ENCODE measurements at places on chromosomes 7 and 10.

- peak; percentile 1 for DNase-seq
Measured at GRCh38 chr10:110273474-110273873, 31.2 kb downstream of the SMNDC1 start.

- DNase-seq, result no peak
Measured at GRCh38 chr7:116717137-116717536, 45.1 kb downstream of the MET start.

- DNase-seq, result no peak
Measured at GRCh38 chr7:102875700-102876295, 37.0 kb upstream of the LRRC17 start.

- DNase-seq, result no peak
Measured at GRCh38 chr7:104431930-104432329, 103.5 kb downstream of the LHFPL3 start.

DNA sequence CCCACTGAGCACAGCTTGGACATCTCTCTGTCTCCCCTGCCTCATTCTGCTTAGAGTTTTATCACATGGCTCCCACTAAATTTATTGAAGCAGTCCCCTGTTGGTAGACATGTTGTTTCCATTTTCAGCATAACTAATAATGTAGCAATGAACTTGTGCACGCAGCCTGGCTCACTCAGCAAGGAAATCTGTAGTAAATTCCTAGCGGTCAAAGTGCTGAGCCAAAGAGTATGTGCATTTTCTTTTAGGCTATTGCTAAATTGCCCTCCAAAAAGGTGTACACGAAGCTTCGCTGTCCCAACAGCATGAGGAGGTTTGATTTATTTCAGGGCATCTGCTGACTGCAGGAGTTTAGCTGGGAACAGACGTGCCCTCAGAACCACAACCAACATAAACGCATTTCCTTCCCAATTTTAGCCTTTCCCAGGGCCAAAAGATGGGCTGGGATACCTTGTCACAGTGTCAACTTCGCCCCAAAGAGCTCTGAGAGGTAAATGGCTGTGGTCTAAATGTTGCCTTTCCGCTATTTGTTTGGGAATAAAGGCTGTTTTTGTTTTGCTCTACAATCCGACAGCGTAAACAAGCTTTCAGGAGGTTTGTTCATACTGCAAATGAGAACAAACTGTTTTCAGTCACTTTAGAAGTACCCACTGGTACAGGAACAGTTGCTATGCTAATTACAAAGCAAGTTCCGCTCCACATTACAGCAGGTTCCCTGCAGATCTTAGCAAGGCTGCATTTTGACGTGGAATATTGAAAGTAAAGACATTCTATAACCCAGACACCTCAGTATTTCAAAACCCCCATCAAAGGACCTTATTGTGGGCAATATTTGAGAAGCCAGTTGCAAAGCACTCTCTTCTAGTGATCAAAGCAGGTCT lies 16.8 kb downstream of the VSIR start:
- DNase-seq, result no peak

DNA sequence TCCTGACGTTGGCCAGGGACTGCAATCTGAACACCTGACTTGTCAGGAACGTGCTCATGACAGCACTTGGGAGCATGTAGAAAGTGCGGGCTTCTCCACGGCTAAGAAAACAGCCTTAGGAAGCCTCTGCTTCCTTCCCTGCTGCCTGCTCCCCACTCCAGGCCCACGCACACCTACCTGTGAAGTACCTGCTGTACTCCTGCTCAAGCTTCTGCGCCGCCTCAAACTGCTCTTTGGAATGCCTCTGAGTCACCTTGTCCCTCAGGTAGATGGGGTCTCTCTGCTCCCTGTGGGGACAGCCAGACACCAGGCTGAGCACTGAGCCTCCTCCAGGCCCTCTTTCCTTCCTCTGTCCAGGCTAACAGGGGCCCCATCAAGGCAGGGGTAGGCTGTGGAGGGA lies 132.7 kb downstream of the DLG5 start:
- no peak for DNase-seq

DNA sequence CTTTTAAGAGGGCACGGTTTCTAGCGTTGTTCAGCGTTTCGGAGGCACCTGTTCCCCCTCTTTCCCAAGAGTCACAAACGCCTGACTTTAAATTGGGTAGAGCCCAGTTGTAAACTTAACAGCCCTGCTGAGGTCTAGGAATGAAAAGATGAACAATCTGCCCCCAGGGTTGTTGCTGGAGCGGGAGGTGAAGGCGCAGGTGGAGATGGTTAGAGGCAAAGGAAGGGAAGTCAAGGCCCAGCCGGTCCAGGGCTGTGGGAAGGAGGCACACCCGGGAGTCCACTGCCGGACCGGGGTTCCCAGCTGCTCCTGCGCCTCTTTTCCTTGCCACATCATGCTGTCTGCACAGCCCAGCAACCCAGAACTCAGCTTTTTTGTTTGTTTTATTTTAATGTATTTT lies 770 bp downstream of the PRXL2A start:
- DNase-seq, result no peak

DNA sequence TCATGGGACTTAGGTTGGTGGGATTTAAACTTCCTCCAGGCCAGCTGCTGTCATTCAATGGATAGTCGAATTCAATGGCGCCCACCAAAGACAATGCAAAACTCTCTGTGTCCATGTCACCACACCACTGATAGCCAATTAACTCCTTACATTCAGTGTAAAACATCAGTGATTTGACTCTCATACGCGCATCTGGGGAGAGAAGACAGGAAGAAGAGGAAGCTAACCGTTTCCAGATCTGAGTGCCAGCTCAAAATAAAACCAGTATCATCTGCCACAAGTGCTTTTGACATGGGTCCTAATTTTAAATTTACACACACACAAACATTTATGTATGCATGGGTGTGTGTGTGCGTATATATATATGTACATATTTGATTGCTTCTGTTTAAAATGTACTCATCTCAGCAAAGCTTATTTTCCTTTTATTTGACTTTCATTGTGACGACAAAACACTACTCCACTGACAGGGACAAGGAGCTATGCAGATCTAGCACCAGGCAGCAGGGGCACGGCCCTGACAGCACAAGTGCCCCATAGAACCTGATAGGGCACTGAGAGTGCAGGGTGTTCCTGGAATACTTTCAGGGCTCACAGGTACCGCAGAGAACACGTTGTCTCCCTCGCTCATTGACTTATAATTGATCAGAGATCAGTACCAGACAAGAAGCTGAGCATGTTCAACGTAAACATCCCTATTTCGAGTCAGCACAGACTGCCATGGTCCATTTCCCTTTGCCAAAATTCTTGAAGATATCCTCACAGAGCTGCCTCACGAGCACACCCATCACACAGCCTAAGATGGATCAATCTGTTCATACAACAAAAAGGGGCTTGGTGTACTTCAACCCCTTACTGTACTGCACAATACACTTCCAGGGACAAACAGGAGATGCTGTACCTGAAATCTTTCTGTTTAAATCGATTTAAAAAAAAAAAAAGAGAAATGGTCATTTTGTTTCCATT lies 176.1 kb downstream of the COBL start:
- no peak for DNase-seq

DNA sequence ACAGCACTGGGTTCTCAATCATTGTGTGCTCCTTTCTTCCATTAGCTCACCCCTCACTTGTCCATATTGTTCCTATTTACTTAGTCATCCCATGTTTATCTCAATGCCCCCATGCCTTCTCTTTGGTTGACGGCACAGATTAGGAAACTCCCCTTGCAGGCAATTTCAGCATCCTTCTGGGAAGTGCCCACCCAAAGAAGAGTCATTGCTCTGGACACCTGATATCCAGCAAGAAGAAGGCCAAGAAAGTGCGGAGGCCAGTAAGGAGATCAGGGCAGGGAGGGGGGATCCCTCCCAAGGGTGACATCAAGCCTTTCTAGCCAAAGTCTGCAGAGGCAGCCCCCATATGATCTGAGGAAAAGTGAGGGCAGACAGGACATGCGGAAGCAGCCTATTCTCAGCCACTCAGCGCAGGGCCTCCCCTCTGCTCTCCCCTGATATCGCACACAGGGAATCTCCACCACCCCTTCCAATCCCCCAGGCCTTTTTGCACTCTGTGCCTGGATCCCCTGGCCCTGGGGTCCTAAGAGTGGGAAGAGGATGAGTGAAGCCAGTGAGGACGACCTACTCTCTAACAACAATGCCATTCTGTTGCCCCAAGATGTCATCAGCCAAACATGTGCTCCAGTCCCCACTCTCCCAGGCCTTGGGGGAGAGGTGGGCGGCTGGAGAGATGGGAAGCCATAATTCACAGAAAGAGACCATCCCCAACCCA lies 1.8 kb downstream of the TRPV6 start:
- DNase-seq, result no peak

DNA sequence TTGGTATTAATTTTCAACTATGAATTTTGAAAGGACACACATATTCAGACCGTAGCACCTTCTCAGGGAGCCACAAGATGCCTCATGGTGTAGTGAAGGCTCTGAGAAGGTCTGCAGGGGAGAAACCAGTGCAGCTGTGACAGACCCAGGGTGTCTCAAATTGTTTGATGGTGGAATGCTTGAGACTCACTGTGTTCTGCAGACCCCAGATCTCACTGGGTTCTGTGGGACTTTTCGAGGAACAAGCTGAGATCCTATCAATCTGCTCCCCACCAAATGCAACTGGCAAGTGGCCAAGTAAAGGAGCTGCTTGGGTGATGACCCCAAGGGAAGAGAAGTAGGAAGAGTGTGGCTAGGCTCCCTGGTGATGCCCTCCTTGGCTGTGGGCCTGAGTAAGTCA lies 130.5 kb upstream of the UNC5B start:
- DNase-seq, result no peak

- no peak for DNase-seq
Measured at GRCh38 chr10:132983252-132984007, 41.1 kb upstream of the CFAP46 start.

DNA sequence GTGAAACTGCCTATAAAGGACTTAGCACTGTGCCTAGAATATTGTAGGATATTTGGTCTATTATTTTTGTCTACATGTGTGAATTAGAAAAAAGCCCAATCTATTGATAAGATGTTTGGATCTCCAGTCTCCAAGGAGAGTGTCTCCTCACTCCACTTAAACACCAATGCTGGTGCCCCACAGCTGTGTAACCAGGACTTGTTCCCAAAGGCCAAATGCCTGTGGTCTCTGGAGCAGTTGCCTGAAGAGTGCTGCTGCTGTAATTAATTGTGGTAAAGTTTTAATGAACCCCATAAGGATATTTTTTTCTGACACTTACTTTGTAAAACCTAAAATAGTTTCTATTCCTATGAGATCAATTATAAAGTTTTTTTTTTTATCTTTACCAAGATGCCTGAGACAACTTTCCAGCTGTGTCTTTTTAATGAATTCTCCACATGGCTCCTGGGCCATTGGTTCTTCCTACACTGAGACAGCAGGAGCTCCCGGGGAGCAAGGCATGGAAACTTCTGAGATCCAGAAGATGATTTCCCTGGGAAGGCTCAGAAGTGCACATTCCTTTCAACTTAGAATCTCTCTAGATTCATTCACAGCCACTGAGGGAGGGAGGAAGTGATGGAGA lies 11.2 kb upstream of the OR2A5 start:
- DNase-seq, result no peak

DNA sequence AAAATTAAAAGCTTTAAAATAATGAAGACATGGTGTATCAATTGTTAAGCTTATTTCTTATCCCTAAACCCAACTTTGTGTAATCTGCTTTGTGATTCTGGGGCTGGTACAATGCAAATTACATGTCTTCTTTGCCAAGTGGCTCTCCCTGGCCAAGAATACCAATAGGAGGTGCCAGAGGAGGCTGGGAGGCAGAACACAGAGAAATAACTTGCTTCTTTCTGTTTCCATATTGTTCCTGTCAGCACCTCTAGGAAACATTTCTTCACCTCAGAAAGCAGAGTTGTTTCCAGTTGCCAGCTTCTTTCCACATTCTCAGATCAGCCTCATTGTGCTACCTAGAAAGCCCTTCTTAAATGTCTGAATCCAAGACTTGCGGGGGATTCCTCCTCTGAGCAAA lies 174.4 kb downstream of the MDFIC start:
- no peak for DNase-seq

GRCh38 chr7:56081626-56082340 lies 11.0 kb downstream of the PHKG1 start:
- no peak for DNase-seq

- DNase-seq, result no peak
Measured at GRCh38 chr10:69377933-69378332, 38.8 kb downstream of the TACR2 start.

GRCh38 chr7:38574086-38574485 lies 57.1 kb downstream of the AMPH start:
- no peak for DNase-seq
